ENCODE measurements at places on chromosomes 1 and 21.

DNA sequence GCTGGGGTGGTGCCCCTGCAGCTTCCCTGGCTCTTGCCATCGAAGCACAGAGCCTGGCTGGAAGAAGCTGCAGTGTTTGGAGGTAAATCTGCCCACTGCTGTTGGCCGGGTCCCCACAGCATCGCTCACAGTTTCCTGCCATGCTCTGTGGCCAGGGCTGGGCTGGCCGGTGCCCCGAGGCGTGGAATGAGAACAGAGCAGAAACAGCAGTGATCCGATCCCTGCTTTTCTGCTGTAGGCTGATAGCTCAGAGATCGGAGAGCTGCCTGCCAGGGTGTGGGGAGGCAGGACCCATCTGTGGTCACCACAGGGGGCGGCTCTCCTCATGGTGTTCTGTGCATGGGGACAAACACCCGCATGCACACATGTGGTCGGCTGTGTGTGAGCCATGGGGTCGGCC, 11.5 kb downstream of the SLC45A1 start:
- DNase-seq = no peak

GRCh38 chr1:150971583-150972416, 2.8 kb downstream of the CERS2 start:
- no peak for DNase-seq

DNA sequence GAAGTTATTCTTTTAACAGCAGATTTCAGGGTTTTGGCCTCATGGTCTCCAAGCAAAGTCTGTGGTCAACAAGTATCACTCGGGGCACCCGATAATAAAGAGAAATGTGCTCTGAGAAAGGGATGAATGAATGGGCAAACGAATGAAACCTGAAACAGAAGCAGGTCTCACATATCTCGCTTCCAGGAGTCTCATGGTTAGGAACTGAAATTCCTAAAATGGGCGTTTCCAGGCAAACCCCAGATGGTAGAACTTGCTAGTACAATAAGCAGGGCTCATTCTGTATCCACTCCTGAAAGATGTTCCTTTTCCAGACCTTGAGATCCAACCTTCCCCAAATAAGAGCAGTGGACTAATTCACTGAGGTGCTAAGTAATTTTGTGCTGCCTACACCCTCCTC, 87.2 kb downstream of the LAMC2 start:
- no peak for DNase-seq

- no peak for DNase-seq
These were observed 84.0 kb downstream of the IGSF21 start for GRCh38 chr1:18191481-18192155.

DNA sequence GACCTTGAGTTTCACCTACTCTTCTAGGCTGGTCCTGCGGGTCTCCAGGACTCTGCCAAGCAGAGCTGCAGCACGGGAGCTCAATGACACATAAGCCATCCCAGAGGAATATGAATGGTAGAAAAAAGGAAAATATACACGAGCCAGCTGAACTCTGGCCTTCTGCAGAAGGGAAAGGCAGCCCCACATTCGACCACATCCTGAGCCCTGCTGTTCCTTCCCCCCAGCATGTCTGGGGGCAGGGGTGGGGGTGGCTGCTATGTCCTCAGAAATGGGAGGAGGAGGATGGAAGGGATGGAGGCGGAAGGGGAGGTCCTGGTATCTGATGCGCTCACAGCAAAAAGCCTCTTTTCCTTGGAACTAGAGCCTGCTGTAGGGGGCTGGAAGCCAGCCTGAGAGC, 12.1 kb upstream of the KDF1 start:
- DNase-seq = no peak

DNA sequence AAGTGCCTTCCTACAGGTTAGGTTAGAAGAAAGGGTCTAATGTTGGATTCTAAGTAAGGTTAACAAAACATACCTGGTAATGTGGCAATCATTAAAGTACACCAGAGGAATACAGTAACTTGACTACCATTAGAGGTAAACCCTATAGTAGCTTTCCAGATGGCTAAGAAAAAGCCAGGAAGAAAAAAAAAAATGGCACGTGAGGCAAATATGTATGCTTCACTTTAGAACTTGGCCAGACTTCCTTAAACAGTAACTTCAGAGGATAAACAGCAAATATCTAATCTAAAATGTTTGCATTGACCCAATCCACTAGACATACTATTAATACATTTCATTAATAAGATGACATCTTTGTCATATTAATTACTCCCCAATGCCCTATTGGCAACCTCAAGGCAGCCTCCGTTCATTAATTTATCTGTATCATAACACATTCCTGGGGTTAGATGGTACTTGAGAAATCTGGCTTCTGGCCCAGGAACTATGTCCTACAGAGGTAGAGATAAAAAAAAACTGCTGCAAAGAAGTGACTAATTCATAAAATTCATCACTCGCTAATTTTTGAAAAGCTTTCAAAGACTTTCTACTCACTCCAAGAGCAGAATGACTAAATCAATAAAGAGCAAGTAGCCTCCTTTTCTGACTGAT, 5.8 kb downstream of the DCAF8 start:
- DNase-seq = no peak

- DNase-seq = no peak
These were observed 26.6 kb downstream of the DHRS3 start for GRCh38 chr1:12591267-12591938.

DNA sequence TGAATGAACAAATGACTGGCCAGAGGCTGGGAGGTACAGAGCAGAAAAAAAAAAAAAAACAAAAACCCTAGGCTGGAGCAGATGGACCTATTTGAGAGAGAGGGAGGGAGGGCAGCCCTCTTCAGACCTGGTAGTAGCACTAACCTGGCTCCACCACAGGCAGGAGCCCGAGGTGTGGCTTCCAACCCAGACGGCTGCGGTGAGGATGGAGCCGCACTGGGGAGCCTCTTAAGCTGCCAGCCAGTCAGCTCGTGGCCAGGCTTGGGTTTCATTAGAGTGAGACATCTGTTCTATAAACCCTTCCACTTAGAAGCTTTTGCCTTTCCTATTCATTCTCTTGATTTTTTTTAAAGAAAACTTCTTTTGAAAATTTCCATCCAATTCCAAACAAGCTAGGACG, 16.8 kb downstream of the LGR6 start:
- peak; percentile 39 for DNase-seq

GRCh38 chr1:67635055-67635809, 49.8 kb upstream of the GADD45A start:
- DNase-seq = no peak

DNA sequence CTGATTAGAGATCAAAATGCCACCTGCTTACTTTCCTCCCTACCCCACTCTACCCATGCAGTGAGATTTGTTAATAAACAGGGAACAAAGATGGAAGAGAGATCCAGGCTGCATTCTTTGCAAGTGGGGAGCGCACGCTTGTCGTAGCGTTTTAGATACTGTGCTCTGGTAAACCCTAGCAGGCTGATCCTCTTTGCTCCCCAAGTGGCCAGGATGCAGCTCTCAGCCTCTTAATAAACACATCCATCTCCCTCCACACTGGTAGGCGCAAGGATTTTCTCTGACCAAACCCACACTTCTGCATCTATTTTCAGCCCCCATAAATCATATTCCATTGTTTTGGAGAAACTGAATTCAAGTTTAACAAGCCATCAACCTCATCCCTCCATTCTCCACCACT, 2.9 kb downstream of the PGBD5 start:
- no peak for DNase-seq

GRCh38 chr1:172906778-172907592, 143.8 kb downstream of the TNFSF18 start:
- no peak for DNase-seq

DNA sequence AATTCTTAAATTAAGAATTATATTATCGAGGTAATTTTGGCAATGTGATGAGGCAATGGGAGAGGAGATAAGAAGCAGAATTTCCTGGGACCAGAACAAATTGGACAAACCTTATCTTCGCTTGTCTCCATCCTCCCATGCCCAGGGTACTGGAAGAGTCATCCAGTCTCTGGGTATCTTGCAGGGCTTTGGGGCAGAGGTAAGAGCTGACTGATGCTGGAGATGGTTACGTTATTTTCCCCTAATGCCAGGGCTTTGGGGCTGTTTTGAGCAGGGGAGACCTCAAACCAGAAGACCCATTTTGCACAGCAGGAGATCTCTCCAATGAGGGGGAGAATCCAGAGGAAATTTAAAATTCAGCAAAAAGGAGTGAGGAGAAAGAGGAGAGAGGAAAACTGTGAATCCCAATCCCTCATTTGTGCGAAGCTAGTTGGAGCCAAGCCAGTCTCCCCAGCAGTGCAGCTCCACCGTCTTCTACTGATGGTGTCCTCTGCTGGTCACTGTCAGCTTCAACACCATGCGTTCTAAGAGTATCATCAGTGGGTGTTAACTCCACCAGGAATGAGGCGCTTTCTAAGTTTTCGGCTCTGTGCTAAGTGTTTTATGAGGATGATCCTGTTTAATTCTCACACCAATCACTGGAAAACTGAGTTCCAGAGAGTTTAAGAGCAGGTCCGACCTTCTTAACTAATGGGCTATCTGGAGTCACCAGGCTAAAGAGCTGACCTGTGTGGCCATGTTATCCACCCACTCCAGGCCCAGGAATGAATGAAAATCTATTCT, 86.8 kb upstream of the CD34 start:
- DNase-seq = peak; percentile 81

- no peak for DNase-seq
These were observed 2.8 kb upstream of the HPCAL4 start for GRCh38 chr1:39694026-39694425.

DNA sequence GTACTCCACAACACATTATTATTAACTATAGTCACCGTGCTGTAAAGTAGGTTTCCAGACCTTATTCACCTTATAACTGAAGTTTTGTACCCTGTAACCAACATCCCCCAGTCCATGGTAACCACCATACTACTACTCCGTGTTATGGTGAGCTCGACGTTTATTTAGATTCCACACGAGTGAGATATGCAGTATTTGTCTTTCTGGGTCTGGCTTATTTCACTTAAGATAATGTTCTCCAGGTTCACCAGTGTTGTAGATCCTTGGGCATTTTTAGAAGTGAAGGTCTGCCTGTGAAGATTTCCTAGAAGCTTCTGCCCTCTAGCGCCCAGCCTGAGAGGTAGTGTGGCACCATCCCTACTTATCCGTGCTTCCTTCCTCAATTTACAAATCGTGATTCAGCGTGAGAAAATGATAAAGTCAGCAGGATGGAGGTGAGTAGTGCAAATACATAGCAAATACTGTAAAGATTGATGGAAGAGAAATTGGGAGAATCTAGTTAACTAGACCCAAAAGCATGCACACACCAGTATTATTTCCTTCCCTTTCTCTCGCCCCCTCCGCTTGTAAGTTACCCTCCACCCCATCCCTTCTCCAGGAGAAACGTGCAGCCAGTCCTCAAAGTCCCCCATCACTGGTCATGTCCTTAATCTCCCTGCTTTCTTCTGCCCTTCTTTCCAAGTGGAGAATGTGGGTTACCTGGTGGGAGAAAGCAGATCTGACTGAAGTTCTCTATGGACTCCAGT, 36.0 kb upstream of the DISC1 start:
- peak; percentile 44 for DNase-seq

All from kidney (tissue), 22 donors.